Cerebellar nuclear complex (tissue), 1 donor: ENCODE measurements at places on chromosomes 4 and X.
A peak's percentile ranks its signal among the peaks of the same experiment; 100 is the strongest.

DNA sequence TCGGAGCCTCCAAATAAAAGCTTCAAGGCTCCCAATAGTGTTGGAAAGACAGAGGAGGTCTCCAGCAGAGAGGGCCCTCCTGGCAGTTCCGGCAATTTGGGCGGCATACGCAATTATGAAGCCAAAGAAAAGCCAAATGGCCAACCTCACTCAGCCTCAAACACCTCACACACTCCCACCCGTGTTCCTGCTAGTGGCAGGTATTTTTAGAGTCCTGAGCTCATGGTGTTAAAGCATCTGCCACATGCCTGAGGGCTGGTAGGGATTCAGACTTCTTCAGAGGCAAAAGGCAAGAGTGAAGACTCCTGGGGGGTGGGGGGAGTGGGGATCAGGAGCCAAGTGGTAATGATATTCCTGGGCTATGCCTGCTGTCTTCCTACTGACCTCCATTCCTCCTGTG is 7.4 kb downstream of the RAB33A start:
- peak; percentile 62 for DNase-seq

DNA sequence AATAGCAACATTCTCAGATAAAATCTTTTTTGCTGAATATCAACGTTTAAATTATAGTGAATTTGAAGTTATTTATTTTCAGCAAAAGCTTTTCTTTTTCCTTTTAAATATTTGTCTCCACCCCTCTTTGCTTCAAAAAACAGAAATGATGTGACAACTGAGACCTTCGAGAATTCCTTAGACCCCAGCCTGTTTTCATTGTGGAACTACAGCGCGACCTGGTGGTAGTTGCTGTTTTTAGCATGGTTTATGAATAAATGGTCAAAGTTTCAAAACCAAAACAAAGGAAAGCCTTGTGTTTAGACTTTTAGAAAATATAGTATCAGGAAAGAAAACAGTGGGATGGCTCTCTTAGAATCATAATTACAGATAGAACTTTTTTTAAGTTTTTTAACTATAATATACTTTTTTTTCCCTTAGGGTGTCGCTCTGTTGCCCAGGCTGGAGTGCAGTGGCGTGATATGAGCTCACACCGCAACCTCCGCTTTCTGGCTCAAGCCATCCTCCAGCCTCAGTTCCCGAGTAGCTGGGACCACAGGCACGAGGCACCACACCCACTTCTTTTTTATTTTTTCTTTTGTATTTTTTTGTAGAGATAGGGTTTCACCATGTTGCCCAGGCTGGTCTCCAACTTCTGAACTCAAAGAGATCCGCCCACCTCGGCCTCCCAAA is 26.8 kb upstream of the TMEM184C start:
- no peak for DNase-seq

DNA sequence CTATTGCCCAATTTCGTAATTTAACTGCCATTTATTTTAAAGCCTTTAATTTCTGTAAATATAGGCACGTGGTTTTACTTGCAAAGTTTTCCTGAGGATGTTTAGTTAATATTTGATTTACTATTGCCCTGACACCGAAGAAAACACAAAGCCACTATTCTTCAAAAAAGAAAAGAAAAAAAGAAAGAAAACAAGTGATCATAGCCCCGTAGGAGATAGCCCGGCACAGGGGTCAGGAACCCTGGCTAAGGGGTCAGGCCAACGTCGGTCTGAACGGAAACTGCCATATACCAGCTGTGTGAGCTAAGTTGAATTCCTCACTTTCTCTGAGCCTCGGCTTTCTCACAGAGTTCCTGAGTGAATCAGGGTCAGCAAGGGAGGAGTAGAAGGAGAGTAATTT is 17.7 kb upstream of the LAMP2 start:
- no peak for DNase-seq

DNA sequence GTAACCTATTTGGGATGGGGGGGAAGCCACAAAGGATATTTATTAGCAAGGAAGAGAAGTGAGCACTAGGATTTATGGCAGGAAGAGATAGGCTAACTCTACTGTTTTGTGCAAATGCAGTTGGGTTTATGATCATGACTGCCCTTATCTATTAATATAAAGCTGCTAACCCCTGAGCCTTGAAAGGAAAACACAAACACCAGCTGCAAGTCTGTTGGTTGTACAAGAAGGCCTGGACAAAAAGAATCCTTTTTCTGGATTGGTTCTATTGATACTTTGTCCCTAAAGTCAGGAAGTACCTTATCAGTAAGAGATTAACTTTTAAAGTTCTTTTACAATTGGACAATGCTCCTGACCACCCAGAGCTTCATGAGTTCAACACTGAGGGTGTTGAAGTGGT is 188.8 kb downstream of the LRBA start:
- DNase-seq = no peak

- DNase-seq = no peak
Measured at GRCh38 chr4:99586797-99587196, 12.2 kb downstream of the MTTP start.

GRCh38 chrX:75421688-75422230 is 101.1 kb downstream of the ZDHHC15 start:
- no peak for DNase-seq

- DNase-seq = no peak
Measured at GRCh38 chrX:19535476-19535875, 20.2 kb upstream of the MAP3K15 start.

GRCh38 chrX:45992402-45993123 is 552.7 kb downstream of the ZNF674 start:
- DNase-seq = no peak

- no peak for DNase-seq
Measured at GRCh38 chr4:137427411-137427810, 104.9 kb downstream of the PCDH18 start.

- DNase-seq = no peak
Measured at GRCh38 chr4:98448908-98449307, 187.7 kb downstream of the RAP1GDS1 start.

GRCh38 chrX:85963736-85964135 is 83.6 kb downstream of the CHM start:
- no peak for DNase-seq

DNA sequence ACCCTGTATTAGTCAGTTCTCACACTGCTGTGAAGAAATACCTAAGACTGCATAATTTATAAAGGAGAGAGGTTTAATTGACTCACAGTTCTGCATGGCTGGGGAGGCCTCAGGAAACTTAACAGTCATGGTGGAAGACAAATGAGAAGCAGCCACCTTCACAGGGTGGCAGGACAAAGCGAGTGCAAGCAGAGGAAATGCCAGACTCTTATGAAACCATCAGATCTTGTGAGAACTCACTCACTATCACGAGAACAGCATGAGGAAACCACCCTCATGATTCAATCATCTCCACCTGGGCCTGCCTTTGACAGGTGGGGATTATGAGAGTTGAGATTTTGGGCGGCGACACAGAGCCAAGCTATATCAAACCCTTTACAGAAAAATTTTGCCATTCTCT is 722.4 kb downstream of the RAB28 start:
- no peak for DNase-seq

- no peak for DNase-seq
Measured at GRCh38 chr4:40548256-40548655, 81.4 kb downstream of the RBM47 start.

GRCh38 chrX:23754664-23755063 is 11.6 kb upstream of the ACOT9 start:
- no peak for DNase-seq
